ENCODE measurements at places on chromosomes 12 and 14.

DNA sequence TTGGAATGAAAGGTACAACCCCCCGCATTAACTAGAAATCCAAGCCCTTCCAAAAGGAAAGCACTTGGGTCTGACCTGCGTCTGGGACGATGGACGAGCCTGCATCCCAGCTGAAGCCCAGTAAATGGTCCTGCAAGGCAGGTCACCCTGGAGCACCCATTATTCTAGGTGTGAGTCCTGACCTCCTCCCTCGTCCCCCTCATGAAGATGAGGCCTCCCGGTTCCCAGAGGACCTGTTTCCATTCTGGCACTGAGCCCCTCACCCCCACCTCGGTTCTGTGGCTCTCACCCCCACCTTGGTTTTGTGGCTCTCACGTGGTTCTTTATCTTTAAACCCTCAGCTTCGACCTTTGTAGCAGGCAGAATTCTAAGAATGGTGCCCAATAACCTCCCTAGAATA is 7.3 kb downstream of the IFI27 start:
- DNase-seq = no peak

- no peak for DNase-seq
These were observed 55.4 kb downstream of the KCNJ8 start for GRCh38 chr12:21718944-21719650.

DNA sequence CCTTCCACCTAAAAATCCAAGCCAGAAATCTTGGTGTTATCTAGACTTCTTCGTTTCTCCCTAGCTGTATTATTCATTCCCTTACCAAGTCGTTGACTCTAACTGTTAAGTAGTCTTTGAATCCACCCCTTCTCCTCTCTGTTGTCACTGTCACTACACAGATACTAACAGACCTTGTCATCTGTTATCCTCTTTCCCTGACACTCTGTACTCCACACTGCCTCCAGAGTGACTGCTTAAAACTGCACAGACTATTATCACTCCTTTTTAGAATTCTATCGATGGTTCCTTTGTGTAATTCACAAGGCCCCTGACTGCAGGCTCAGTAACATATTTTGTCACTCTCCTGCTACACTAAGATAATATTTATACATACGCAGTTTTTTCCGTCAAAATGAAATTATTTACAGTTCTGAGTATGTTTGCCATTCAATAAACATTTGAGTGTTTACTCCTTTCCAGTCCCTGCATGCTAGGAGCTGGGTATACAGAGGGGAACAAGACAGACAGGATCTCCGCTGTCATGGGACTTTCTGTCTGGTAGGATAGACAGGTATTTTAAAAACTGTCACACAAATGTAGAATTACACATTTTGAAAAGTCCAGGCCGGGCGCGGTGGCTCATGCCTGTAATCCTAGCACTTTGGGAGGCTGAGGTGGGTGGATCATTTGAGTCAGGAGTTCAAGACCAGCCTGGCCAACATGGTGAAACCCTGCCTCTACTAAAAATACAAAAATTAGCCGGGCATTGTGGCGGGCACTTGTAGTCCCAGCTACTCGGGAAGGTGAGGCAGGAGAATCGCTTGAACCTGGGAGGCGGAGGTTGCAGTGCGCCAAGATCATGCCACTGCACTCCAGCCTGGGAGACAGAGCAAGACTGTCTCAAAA is 3.8 kb downstream of the MARS1 start:
- no peak for DNase-seq

- no peak for DNase-seq
These were observed 165.4 kb upstream of the TMEM260 start for GRCh38 chr14:56414236-56414635.

GRCh38 chr14:63475761-63476160 is 67.4 kb downstream of the PPP2R5E start:
- DNase-seq = no peak

DNA sequence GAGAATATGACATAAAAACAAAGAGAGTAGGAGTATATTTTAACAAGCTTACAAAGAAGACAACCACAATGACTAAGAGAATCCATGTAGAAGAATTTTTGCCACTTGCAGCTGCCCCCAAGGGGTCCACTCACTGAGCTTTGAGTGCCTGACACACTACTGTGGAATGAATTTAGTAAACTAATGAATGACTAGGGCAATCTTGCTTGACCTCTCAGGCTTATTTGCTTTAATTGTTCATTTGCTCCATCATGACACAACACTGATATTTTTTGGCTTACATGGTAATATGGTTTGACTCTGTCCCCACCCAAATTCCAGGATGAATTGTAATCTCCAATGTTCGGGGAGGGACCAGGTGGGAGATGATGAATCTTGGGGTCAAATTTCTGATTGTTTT is 249.1 kb upstream of the FAR2 start:
- DNase-seq = no peak

DNA sequence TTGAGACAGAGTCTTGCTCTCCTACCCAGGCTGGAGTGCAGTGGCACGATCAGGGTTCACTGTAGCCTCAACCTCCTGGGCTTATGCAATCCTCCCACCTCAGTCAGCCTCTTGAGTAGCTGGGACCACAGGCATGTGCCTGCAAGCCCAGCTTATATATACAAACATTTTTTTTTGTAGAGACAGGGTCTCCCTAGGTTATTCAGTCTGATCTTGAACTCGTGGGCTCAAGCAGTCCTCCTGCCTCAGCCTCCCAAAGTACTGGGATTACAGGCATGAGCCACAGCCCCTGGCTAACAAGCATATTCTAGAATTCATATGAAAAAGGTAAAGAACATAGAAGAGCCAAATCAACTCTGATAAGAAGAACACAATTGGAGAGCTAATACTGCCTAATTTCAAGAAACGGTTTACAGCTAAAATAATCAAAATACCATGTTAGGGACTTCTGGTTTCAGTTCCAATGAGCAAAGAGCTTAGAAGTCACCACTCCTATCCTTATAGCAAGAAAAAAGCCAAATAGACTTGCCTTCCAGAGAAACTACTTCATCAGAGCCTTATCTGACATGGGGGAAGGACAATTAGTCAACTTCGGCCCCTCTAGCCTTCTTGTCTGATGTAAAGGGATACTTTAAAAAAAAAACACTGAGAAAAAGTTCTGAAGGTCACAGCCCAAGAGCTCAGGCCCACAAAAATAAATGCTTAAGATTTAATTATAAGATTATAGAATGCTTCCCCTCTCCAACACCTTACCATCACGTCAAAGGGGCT is 37.6 kb downstream of the TMEM116 start:
- no peak for DNase-seq

- DNase-seq = no peak
These were observed 22.4 kb downstream of the MAGOHB start for GRCh38 chr12:10590966-10591365.
